NCI-H460 (cell line): ENCODE measurements at places on chromosomes 6 and 20.

DNA sequence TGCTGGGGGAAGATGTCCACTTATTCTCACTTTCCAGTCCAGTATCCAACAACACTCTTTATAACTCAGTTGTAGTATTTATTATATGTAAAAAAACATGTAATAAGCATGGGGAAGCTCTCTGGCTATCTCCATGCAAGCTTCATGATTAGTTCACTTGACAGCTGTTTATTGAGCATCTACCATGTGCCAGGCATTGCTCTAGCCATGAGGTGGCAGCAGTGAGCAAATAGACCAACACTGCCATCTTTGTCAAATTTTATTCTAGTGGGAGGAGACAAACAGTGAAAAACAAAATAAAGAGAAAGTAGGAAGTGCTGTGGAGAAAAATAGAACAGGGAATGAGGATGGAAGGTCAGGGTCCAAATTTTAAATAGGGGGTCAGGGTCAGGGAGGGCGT is 131.8 kb downstream of the CFAP61 start:
- no peak for DNase-seq

GRCh38 chr20:11502671-11503070 is 415.0 kb upstream of the BTBD3 start:
- no peak for DNase-seq

DNA sequence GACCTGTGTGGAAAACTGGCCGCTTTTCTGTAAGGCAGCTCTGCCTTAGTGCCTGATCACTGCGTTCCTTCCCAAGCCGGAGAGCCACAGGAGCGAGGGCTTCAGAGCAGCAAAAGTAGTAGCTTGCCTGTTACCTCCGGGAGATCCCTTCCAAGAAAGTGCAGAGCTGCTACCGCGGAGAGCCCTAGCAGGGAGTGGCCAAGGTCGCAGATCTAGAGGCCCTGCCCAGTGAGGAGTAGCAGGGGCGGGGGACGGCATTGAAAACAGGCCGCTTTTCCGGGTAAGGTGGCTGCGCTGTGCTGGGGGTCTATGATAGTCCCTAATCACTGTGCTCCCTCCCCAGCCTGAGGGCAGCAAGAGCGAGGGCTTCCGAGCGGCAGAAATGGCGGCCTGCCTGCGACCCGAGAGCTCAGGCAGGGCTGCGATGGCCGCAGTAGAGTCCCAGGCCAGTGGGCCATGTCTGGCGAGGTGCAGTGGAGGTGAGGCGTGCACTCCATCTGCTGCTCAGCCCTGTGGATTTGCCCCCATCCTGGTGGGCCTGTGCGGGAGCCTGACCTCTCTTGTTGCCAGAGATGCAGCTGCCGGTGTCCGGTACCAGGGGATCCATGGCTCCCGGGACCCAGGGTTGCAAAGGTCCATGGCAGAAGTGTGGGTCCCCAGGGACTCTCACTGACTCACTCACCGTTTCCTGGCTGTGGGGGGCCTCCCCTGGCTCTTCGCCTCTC is 67.3 kb downstream of the KLHL32 start:
- DNase-seq = no peak

GRCh38 chr6:27642744-27643456 is 170.0 kb upstream of the ZNF184 start:
- DNase-seq = no peak

DNA sequence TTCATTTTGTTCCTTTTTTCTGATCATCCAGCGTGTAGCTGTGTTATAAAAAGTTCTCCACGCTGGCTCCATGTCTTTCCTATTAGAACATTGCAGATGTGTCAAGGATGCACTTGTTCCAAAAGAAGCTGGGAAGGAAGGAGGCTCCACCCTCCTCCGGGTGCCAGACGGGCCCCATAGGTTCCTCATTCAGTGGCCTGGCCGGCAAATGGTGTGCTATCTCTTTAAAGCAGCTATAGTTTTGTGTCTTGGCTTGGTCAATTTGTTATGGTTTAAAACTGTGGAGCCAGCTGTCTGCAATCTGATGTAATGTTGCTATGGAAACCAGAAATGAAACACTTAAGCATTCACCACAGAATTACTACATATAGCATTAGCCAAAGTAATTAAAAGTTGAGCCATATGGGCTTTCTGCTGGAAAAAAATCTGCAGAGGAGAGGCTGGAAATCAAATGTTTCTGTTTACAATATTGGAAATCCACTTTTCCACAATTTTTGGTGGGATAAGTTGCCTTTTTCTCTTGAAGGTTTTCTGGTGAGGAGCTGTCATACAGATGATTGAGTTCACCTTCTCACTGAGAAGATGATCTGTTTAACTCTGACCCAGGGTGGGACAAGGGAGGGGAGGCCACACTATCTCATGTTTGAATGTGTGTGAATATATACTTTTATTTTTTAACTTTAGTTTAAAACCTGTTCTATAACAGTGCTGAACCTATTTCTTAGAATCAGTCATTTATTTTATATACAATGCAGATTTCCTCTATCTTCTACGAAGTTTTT is 167.4 kb downstream of the SASH1 start:
- no peak for DNase-seq

- no peak for DNase-seq
These were observed 3.9 kb upstream of the PACSIN1 start for GRCh38 chr6:34462010-34462409.
